ENCODE measurements at places on chromosomes 2 and 18.

GRCh38 chr2:85437488-85438200 lies 19.1 kb downstream of the SH2D6 start:
- DNase-seq = peak; percentile 78

DNA sequence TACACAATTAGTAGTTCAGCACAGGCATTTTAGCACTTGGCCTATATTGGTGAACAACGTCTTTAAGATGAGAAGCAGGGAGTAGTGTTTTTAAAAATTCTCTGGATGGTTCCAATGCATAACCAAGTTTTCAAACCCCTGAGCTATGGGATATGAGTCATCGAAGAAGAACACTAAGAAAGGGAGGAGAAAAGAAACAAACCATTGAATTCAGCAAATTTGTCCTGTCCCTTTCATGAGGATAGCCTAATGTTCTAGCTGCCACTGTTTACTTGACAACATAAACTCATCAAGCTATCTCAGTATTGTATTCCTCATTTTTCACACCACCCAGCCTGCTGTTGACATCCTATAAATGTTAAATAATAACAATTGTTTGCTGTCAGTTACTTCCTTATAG lies 158.0 kb downstream of the BARD1 start:
- no peak for DNase-seq

DNA sequence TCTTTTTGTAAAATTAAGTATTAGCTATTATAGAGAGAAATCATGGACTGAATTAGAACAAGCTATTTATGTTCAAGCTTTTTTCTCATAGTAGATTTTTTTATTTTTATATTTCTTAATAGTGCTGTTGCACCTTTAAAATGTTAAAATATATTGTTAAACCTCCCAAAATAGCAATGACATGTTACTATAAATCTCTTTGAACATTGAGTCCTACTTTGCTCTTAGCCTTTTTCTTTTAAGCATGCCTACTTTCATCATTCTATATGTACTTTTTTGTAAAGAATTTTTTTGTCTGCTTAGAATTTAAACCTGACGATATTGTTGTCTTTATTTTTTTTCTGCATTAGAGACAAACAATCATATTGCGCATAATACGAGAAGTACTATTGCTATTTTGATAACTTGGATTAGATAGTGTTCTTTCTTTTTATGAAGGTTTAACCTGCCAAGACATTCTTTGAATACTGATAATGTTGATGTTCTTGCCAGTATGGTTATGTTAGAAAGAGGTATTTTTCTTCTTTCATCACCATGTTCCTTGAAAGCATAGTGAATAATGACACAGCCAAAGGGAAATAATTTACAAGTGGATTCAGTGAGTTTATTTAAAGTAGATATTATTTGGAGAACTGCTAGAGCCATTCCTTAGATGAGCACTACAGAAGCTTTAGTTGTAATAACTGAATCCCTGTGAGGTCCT lies 40.6 kb downstream of the PMS1 start:
- no peak for DNase-seq

GRCh38 chr2:65240657-65241056 lies 13.0 kb downstream of the ACTR2 start:
- no peak for DNase-seq

- DNase-seq = no peak
Measured at GRCh38 chr18:62596145-62597005, 73.5 kb downstream of the ZCCHC2 start.

GRCh38 chr2:128630974-128631697 lies 312.5 kb upstream of the HS6ST1 start:
- DNase-seq = no peak

GRCh38 chr2:108904680-108905079 lies 84.3 kb downstream of the EDAR start:
- DNase-seq = no peak

DNA sequence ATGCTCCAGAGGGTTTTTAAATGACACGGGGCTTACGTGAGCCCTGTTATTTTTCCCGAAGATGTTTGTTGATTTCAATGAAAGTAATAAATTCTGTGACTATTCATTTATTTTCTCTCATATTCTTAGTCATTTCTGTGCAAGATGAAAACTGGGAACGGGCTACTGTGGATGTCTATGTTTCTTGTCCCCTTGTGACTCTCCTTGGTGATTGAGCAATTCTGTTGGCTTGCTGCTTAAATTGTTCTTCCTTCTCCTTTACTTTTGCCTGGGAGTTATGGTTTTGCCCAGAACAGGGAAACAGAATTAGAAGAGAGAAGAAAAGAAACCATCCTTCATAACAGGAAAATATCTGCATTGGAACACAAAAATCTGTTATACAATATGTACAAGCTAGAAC lies 508.2 kb upstream of the DSEL start:
- no peak for DNase-seq

GRCh38 chr2:117985092-117985491 lies 28.8 kb downstream of the CCDC93 start:
- no peak for DNase-seq

GRCh38 chr2:37973615-37974353 lies 48.7 kb downstream of the RMDN2 start:
- DNase-seq = no peak

DNA sequence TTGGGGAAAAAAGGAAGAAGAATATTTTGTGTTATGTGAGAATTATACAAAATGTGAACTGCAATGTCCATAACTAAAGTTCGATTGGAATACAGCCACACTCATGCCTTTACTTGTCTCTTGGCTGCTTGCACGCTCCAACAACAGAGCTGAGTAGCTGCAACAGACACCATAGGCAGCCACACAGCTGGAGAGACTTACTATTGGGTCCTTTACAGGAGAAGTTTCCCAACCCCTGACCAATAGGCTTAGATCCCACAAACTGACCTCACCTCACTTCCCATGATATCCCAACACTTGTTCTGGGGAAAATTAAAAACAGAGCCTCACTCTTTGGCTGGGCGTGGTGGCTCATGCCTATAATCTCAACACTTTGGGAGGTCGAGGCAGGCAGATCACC lies 213.8 kb downstream of the SH3BP4 start:
- DNase-seq = no peak

GRCh38 chr18:79790996-79791972 lies 6.5 kb upstream of the KCNG2 start:
- no peak for DNase-seq

DNA sequence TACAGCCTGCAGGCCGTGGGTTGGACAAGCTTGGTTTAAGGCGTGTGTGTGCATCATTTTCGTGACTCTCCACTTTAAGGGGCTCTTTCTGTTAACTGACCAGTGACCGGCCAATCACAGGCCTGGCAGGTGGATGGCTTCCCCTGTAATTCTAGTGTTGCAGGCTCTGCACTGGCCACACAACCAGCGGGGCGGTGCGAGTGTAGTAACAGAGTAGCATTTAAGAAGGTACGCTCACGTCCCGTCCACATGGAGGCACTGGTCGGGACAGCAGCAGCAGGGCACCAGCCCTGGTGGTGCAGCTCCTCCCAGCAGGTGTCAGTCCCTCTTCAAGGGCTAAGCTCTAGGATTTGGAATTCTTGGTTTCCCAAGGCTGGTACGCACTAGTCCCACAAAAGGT lies 8.0 kb upstream of the ANO7 start:
- no peak for DNase-seq

DNA sequence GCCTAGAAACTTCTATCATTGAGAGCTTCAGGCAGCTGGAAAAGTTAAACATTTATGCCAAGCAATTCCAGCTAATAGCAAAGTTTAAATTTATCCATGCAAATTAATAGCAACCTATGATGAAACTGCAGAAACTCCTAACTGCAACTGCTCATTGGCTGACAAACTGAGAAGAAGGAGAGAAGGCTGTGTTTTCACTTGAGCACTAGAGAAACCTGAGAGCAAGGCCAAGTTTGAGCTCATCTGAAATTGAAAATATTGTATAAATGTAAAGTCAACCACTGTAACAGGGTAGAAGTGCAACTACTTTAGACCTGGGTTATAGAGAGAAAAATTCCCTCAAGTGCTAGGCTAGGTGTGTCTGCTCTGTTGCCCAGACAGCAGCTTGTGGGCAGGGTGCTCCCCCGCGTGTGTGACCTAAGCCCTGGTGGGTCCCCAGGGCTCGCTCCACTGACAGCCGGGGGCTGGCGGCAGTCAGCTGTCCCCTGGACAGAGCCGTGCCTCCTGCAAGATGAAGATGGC lies 50.2 kb downstream of the CABYR start:
- no peak for DNase-seq

DNA sequence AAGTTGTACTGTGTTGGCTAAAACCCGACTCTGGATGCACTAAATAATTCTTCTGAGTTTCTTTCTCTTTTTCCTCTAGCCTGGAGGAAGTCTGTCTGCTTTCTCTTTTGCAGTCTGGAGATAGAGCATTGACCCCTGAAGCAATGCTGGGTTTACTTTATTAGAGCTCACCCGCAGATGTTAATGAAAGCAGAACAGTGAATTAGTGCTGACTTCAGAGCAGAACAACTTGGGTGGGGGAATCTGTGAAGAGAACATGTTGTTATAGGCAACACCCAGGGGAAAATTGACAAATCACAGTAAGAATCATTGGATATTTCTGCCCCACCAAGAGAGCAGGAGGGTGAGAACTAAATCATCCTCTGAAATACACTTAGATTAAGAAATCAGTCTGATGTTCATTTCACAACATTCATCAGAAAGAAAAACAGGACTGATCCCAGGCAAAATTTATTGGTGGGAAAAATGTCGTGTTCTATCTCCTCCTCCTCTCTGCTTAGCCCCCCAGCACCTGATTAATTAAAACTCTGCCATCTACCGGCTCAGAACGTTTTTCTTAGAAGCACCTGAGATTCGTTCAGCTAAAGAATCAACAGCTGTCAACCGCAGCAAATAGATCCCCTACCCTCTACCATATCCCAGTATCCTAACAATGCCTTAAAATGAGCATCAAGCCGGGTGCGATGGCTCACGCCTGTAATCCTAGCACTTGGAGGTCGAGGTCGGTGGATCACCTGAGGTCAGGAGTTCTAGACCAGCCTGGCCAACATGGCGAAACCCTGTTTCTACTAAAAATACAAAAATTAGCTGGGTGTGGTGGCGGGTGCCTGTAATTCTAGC lies 165.1 kb downstream of the FMNL2 start:
- DNase-seq = no peak

DNA sequence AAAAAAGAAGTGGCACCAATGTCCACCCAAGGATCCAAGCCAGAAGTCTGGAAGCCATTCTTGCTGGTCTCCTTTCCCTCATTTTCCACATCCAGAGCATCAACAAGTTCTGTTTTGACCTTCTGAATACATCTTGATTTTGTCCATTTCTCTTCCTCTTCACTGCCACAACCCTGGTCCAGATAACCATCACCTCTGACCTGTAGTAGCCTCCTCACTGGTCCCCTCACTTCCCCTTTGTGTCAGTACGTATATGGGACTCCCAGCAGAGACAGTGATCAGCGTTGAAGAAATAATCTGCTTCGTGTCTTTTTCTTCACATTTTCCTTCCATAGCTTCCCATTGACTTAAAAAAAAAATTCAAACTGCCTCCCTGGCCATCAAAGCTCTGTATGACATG lies 109.3 kb upstream of the SP5 start:
- DNase-seq = no peak

GRCh38 chr2:157304811-157305722 lies 20.6 kb downstream of the ERMN start:
- DNase-seq = no peak

- DNase-seq = no peak
Measured at GRCh38 chr18:1103537-1103936, 198.9 kb downstream of the ADCYAP1 start.

GRCh38 chr2:231687133-231687852 lies 21.0 kb upstream of the PTMA start:
- no peak for DNase-seq

- DNase-seq = no peak
Measured at GRCh38 chr2:195044801-195045200, 612.2 kb upstream of the SLC39A10 start.

GRCh38 chr2:85504778-85505261 lies 34.1 kb upstream of the MAT2A start:
- no peak for DNase-seq

All from GM18507 (cell line).